ENCODE measurements at places on chromosomes 1 and 21. TPM values are rescaled to one million over a fixed set of nuclear protein-coding genes. Genes with fewer than 3 reads are reported as not detected.

- no peak overlapping the region for H3K4me3 ChIP-seq
- H3K27ac ChIP-seq: no peak overlapping the region
- peaks cover 14% of the 10 kb centered on the region for H3K36me3 ChIP-seq
- H3K4me1 ChIP-seq: no peaks in the 10 kb centered on the region
- DNase-seq: no peak
- H3K27me3 ChIP-seq: no peaks in the 10 kb centered on the region
Measured at GRCh38 chr1:243623841-243624240, 226.2 kb downstream of the AKT3 start.

DNA sequence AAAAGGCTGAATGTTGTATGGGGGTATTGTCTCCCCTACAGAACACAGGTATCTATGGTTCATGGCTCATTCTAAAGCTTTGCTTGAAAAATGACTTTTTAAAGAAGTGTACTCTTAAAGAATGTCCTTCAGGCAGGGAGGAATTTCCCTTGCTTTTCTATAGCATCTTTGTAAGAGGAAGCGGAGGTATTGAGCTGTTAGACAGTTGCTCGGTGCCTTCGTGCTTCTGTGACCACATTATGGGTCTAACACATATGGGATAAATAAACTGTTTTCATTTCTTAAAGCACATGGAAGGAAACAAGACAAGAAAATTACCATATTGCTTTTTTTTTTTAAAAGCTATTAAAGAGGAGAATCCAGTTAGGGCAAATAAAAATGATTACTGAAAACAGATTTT is 182.9 kb downstream of the NTNG1 start:
- no peak overlapping the region for H3K4me3 ChIP-seq
- H3K27ac ChIP-seq: no peak overlapping the region
- H3K27me3 ChIP-seq: no peaks in the 10 kb centered on the region
- peaks cover 4% of the 10 kb centered on the region for H3K4me1 ChIP-seq
- peak; percentile 6 for DNase-seq
- no peaks in the 10 kb centered on the region for H3K36me3 ChIP-seq

GRCh38 chr1:153288634-153289275 is 24.0 kb downstream of the PGLYRP3 start:
- peak; percentile 15 for DNase-seq
- H3K36me3 ChIP-seq: no peaks in the 10 kb centered on the region
- H3K4me1 ChIP-seq: peaks cover 17% of the 10 kb centered on the region

- no peaks in the 10 kb centered on the region for H3K4me1 ChIP-seq
- no peaks in the 10 kb centered on the region for H3K36me3 ChIP-seq
- no peak overlapping the region for H3K27ac ChIP-seq
- no peak for DNase-seq
- H3K4me3 ChIP-seq: no peak overlapping the region
- no peaks in the 10 kb centered on the region for H3K27me3 ChIP-seq
Measured at GRCh38 chr1:81588149-81588548, 212.6 kb upstream of the ADGRL2 start.

GRCh38 chr21:44800971-44801467 is 601 bp downstream of the UBE2G2 start:
- peak overlapping the region; percentile 87 for H3K4me3 ChIP-seq
- peak; percentile 65 for DNase-seq
- H3K27me3 ChIP-seq: no peaks in the 10 kb centered on the region
- peaks cover 21% of the 10 kb centered on the region for H3K4me1 ChIP-seq
- H3K36me3 ChIP-seq: peaks cover 31% of the 10 kb centered on the region
- H3K27ac ChIP-seq: peak overlapping the region; percentile 75

- no peaks in the 10 kb centered on the region for H3K36me3 ChIP-seq
- H3K27me3 ChIP-seq: no peaks in the 10 kb centered on the region
Measured at GRCh38 chr21:29655577-29655976, 284.2 kb downstream of the GRIK1 start.

DNA sequence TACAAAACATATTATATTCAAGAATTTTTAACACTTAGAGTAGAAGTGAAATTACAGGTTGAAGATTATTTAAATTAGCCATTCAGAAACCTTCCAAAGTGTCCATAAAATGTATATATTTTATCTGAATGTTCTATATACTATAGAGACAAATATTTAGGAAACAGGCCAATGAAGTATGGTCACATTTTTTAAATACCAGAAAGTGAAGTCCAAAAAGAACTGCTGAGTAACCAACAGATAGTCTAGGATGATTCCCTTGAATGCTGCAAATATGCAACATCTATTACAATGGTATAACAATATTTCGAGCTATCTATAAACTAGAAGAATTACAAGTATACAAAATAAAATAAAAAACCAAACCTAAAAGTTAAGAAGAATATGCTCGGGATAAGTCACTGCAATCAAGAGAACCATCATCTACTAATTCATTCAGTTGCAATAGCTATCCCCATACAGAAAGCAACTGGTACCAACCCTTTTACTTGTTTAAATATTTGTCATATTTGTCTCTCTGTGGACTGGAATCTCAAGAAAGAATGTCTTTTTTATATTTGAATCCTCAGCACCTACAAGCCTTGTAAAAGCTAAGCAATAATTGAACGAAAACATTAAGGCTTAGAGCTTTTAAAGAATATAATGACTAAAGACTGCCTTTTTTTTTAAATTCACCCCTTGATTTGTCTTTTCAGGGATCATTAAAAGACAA is 8.1 kb downstream of the ODF2L start:
- H3K36me3 ChIP-seq: no peaks in the 10 kb centered on the region
- no peaks in the 10 kb centered on the region for H3K4me1 ChIP-seq
- no peak for DNase-seq
- no peak overlapping the region for H3K4me3 ChIP-seq

- H3K4me1 ChIP-seq: peaks cover 3% of the 10 kb centered on the region
- no peaks in the 10 kb centered on the region for H3K27me3 ChIP-seq
- no peak overlapping the region for H3K27ac ChIP-seq
- no peak overlapping the region for H3K4me3 ChIP-seq
- DNase-seq: no peak
- H3K36me3 ChIP-seq: no peaks in the 10 kb centered on the region
Measured at GRCh38 chr1:247400685-247401084, 15.3 kb upstream of the NLRP3 start.

DNA sequence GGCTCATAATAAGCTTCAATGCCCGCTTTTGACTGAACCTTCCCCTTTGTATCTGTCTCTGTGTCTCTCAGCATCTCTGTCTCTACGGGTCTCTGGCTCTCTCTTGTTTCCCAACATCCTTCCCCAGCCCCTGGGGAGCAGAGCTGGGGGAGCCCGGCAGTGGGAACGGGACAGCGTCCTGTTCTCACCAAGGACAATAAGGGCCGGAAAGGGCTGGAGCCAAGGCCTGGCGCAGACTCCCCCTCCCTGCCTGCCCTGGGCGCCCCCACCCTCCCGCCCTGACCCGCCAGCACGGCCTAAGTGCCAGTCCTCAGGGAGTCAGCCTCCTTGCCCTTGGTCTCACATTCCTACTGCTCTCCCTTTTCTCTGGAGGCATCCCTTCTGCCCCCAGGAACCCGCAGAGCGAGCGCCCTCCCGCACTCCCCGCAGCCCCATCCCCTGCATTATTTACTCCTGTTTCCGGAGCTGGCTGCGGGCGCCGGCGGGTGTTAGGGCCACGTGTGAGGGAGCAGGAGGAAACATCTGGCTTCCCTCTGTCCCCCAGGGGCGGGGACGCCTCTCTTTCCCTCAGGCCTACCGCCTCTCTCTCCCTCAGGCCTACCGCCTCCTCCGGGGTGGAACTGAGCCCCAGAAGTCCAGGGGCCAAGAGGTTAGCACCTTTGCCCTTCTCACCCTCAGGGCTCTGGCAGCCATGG is 6.5 kb downstream of the KRTCAP2 start:
- H3K4me3 ChIP-seq: peak overlapping the region; percentile 33

- H3K36me3 ChIP-seq: no peaks in the 10 kb centered on the region
- H3K4me1 ChIP-seq: no peaks in the 10 kb centered on the region
- no peak overlapping the region for H3K27ac ChIP-seq
- no peak overlapping the region for H3K4me3 ChIP-seq
- DNase-seq: peak; percentile 54
Measured at GRCh38 chr1:208093754-208094719, 150.1 kb downstream of the PLXNA2 start.

DNA sequence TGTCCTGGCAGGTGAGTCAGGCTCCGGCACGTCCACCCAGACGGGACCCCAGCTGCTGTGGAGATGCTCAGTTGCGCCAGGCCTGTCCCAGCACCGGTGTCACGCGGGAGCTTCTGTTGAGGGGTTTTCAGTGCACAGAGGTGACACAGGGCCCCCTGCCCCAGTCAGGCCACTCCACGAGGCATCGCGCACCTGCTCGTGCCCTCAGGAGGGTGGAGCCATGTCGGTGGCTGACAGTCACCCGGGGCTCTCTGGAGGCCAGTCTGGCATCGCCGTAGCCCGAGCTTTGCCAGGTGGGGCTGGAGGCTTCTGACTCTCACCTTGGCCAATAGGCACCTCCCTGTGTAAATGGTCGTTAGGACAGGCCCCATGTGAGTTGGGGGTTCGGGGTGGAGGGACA is 11.1 kb downstream of the TMEM240 start:
- no peak overlapping the region for H3K27ac ChIP-seq
- no peak overlapping the region for H3K4me3 ChIP-seq
- peaks cover 5% of the 10 kb centered on the region for H3K36me3 ChIP-seq
- H3K27me3 ChIP-seq: no peaks in the 10 kb centered on the region
- no peak for DNase-seq

Gene CFHR4
- total RNA-seq: not detected

Gene PLCH2
- total RNA-seq: 20.1 TPM

Gene HSD3B2
- total RNA-seq: not detected

Gene CDKN2C
- total RNA-seq: 2.5 TPM

Measured in B cell (primary cell).